ENCODE measurements at places on chromosomes 6 and 20.

DNA sequence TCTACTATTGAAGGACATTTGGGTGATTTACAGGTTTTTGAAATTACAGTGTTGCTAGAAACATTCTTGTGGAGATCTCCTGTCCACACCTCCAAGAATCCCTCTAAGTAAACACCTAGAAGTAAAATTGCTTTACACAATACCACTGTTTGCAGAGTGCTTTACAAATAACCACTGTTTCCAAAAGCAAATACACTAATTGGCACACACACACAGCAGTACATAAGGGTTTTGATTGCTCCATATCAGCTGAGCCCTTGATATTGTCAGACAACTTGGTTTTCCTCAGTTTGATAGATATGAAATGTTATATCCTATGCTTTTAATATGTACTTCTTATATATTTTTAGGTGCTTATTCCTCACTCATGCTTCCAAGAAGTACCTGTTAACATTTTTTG, 6.3 kb downstream of the HMGN4 start:
- no peak for DNase-seq

- no peak for DNase-seq
Observed at GRCh38 chr6:105935416-105935815, 150.7 kb upstream of the PRDM1 start.

DNA sequence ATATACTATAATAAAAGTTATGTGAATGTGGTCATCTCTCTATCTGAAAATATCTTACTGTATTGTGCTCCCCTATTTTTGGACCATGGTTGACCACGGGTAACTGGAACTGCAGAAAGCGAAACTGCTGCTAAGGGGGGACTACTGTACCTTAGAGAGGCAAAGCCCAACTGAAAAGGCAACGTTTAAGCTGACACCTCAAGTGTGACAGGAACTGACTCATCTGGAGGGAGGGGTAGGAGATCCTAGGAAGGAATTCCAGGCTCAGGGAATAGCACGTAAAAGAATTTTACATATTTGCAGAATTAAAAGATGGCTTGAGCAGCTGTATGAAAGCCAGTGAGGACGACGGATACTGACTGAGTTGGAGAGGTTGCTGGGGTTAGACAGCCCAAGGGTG, 34.8 kb downstream of the ELOVL2 start:
- DNase-seq, result no peak

DNA sequence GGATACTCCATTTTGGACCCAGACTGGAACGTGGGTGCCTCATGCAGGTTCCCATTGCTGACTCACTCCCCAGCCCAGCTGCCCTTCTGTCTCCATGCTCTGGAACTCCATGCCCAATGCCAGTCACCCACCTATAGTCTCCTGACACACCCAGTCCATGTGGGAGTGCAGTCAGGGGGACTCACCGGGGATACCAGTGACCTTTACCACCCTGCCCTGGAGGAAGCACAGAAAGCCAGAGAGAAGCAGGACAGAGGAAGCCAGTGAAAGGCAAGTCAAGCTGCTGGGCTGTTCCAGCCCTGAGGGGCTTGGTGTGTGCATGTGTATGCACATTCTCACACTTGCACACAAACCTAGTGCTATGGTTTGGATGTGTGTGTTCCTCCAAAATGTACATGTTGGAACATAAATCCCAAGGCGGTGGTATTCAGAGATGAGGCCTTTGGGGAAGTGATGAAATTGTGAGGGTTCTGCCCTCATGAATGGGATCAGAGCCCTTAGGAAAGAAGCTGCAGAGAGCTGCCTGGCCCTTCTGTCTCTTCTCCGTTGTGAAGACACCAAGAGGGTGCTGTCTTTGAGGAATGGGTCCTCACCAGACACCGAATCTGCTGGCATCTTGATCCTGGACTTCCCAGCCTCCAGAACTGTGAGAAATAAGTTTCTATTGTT, 121.4 kb upstream of the MAFB start:
- DNase-seq, result no peak

- no peak for DNase-seq
Observed at GRCh38 chr6:73062837-73063236, 162.5 kb downstream of the KHDC1L start.

GRCh38 chr6:41226752-41227151, 1.4 kb upstream of the TREML4 start:
- no peak for DNase-seq

GRCh38 chr6:28541996-28542395, 16.3 kb downstream of the GPX5 start:
- no peak for DNase-seq

GRCh38 chr6:2738373-2738979, 12.2 kb downstream of the MYLK4 start:
- DNase-seq, result no peak

DNA sequence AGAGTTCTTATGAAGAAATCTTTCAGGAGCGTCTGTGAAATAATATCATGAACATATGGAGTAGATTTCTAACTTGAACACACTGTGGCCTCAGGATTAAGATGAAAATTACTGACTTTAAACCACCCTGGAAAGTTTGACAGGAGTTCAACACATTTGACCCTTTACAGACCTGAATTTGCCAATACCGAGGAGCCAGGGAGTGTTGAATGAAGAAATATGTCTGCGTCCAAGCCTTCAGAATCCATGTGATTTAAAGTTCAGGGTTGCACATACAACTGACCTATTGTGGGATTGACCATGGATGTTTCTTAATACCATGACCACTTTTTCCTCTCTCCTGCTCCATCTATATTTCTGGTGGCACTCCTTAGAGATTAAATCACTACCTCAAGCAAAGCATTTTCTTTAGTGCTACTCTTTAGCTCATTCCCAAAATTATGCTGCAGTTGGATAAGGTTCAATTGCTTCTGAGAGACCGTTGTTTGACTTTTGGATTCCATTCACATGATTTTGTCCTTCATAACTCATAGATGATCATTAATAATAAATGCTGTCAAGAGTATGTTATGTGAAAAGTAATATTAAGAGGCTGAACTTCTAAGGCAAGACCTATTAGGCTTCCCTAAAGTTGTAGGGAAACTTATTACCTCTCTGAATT, 57.4 kb downstream of the PRL start:
- DNase-seq, result no peak

DNA sequence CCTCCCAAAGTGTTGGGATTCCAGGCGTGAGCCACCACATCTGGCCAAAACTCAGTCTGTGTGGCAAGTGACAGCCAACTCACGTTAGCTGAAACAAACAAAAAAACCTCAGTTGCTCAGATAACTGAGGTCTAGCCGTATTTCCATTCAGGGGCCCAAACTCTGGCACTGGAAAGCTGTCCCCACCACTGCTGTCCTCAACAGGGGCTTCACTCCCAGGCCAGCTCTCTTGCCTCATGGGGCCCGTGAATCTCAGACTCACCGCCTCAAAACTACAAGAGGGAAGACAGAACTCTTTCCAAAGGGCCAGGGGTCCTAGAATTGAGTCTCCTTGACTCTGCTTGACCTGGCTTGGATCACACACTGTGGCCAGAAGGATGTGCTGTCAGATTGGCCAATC, 7.4 kb downstream of the TTPAL start:
- DNase-seq, result no peak

- DNase-seq, result no peak
Observed at GRCh38 chr6:132070356-132070755, 119.2 kb upstream of the CCN2 start.

GRCh38 chr20:36200451-36200850, 35.8 kb upstream of the AAR2 start:
- no peak for DNase-seq

DNA sequence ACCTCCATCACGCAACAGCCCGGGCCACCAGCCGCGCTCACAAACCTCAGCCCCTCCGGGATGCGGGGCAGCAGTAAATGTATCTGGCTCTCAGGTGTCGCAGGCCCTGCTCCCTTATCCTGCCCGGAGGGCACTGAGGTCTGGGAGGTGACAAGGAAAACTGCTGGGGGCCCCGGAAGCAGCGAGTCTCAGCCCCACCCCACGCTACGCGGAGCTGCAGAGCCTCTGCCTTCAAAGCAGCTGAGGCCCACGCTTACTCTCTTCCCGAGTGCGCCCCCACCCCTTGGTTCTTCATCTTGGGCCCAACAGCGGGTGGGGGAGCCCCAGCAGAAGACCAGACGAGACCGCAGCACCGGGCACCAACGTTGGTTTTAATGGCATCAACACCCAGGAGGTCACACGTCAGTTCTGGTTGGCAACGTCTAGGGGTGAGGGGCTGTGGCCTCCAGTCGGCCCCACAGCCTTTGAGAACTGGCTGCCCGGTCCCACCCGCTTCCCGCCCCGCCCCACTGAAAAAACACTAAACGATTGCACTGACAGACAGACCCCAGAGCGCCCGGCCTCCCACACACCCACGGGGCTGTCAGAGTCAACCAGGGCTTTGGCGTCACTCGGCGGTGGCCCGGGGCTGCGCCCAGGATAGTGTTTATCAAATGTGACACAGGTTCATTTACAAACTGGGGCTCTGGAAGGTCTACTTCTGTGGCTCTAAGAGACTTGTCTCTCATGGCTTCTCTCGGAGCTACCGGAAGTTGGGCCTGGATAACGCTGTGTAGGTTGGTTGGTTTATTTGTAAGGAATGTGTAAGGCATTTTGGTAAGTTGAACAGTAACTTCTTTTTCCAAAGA, 43.7 kb downstream of the DSTN start:
- no peak for DNase-seq

DNA sequence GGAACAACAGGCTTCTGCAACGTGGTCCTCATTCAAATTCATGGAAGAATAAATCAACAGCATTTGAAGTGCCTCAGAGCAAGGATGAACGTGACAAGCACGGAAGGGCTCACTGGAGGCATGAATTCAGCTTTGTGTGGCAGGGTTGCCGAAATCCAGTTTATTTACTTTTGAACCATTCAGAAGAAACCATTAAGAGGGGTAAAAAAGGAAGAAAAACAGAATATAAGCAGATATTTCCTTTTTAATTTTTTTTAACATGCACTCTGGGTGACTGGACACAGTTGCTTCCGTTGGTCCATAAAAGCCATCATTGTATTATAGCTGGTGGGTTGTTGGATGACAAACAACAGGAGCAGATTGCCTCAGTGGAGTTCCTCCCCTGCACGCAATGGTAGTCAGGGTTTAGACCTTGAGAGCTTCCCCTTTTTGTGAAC, 17.3 kb upstream of the SNRPB2 start:
- DNase-seq, result no peak

GRCh38 chr20:46406986-46407670, 713 bp upstream of the ELMO2 start:
- no peak for DNase-seq

DNA sequence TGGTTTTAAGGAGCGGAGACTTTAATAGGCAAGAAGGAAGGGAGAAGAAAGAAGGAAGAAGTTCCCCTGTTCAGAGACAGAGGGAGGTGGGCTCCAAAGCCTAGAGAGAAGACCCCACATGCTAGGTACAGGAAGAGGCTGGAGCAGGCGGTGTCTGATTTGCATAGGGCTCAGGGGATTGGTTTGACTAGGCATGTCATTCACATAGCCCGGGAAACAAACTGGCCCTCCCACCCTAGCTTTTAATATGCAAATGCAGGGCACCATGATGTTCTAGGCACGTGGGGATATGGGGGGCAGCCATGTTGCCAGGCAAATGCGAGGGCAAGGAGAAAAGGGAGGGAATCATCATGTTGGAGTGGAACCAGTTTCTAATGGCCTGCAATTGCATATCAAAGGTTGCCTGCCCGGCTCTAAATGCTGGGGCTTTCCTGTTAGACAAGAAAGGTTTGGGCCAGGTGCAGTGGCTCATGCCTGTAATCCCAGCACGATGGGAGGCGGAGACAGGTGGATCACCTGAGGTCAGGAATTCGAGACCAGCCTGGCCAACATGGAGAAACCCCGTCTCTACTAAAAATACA, 34.3 kb upstream of the AGPAT4 start:
- no peak for DNase-seq

GRCh38 chr6:153613719-153614455, 425.2 kb upstream of the OPRM1 start:
- DNase-seq, result no peak

GRCh38 chr20:23917024-23917725, 37.6 kb upstream of the CST5 start:
- DNase-seq, result no peak

GRCh38 chr6:33277663-33278391, 904 bp downstream of the B3GALT4 start:
- DNase-seq, result no peak

- DNase-seq, result no peak
Observed at GRCh38 chr6:135192256-135193174, 11.4 kb downstream of the MYB start.

- no peak for DNase-seq
Observed at GRCh38 chr6:168817558-168818159, 376.7 kb downstream of the SMOC2 start.

GRCh38 chr6:108294297-108294726, 542 bp upstream of the AFG1L start:
- DNase-seq, result no peak

GRCh38 chr6:138724015-138724414, 49.6 kb upstream of the CCDC28A start:
- no peak for DNase-seq

DNA sequence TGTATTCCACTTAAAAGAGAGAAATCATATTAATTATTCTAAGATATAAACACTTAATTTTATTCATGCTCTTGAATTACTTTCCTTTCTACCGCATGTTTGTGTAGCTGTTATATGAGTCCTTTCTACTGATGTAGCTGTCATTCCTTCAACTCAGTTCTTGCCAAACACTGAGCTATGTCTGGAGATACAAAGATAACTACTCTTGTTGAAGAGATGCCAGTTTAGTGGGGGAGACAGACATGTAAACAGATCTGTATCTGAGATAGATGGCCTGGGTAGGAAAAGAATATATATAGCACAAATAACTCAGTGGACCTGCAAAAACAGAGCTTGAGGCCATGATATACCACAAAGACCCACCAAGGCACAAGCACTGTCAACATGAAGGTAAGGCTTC, 157.3 kb downstream of the BTBD9 start:
- DNase-seq, result no peak

DNA sequence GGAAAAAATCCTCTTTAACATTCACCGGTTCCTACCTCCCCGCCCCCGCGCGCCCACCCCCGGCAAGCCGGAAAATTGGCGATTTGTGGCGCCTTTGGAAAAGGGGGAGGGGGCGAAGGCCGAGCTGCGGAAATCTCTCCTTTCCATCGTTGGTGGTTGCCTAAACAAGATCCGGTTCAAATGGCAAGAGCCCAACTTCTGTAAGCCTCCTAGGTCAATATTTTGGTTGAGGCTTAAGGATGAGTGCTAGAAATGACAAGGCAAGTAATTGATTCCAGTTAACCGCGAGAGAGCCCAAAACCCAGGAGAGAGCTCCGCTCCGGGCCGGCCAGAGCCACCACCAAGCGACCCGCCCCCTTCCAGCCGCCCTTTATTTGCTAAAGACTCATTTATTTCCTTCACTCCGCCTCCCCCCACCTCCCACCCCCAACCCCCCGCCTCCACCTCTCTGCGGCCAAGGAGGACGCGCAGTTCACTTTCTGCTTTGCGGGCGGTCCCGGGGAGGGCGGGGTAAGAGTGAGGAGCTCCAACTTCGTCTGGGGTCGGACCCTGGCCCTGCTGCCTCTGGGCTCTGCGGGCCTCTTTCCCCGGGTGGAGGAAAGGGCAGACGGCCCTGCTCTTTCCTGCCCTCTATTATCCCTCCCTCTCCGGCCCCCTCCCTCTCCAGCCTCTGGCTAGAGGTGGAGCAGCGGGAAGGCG, 838 bp upstream of the NKX2-2 start:
- no peak for DNase-seq

- DNase-seq, result no peak
Observed at GRCh38 chr6:108579328-108579721, 18.6 kb downstream of the FOXO3 start.

- DNase-seq, result no peak
Observed at GRCh38 chr6:77462359-77463307, 658 bp downstream of the HTR1B start.
